ENCODE measurements at places on chromosomes 1 and 21.

DNA sequence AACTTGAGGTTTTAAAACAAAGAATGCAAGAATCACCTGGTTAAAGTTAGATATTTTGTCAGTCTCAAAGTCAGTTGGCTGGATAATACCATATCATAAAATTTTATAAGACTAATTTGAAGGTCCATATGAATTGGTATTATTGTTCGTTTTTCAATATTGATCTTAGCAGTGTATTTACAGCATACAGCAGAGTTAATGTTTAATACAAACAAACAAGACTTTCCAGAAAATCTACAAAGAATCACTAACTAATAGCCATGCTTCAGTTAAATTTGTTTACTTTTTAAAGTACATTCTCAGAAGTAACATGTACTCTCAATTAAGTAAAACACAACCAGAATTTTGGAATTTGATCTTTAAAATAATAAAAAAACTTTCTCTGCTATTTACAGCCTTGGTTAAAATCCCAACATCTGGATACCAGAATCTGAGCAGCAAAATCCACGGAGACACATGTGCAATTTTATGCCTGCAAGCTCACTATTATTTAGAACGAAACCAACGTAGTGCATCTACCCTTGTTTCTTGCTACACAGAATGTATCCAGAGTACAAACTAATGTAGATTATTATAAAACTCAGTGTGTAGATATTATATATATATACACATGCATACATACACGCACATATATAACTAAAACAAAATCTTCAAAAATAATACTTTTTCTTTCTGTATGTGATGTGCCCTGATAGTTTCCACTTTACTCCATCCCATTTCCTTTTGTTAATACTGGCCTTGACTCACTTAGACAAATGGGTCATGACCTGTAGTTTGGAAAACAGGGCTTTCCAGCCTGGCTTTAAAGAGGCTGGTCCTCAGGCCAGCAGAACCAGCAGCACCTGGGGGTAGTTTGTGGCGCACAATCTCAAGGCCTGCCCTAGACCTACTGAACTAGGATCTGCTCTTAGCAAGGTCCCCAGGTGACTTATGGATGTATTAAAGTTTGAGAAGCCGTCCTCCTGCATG, 63.6 kb upstream of the ERG start:
- DNase-seq, result no peak

- peak; percentile 70 for DNase-seq
These were observed 9.1 kb upstream of the IRF2BP2 start for GRCh38 chr1:234619071-234619480.

- DNase-seq, result peak; percentile 72
These were observed 992 bp upstream of the USP48 start for GRCh38 chr1:21783679-21784603.

DNA sequence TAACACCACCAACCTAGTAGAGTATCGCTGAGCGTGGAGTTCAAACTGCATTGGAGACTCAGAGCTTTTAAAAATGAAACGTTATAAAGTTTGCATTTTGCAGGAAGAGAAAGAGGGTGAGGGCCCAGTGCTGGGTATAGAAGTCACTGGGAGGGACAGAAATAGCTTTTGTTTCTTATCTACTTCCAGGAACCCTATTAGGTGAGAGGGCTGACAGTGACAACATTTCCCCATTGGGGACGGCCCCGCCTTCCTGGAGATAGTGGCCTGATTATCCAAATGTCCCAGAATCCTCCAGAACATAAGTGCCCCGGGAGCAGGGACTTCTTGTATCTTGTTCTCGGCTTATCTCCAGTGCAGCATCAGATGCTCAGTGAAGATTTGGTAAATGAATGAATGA, 574.9 kb downstream of the PTPRU start:
- no peak for DNase-seq

- DNase-seq, result peak; percentile 83
These were observed 85.7 kb downstream of the NENF start for GRCh38 chr1:212518188-212519054.

GRCh38 chr1:24195874-24196273, 8.8 kb upstream of the IFNLR1 start:
- no peak for DNase-seq

DNA sequence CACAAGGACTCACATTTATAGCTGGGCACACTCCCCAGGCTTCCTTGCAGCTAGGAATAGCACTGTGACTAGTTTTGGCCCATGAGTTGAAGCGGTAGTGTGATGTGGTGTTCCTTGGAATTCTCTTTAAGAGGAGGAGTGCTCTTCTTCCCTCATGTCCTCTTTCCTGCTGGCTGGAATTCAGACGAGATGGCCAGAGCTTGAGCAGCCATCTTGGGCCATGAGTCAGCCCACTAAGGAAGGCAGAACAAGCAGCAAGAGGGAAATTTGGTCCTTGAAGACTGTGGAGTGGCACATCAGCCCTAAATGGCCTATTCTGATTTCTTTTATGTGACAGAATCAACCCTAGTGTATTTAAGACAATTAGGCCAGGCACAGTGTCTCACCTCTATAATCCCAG, 20.0 kb downstream of the HTR6 start:
- no peak for DNase-seq

DNA sequence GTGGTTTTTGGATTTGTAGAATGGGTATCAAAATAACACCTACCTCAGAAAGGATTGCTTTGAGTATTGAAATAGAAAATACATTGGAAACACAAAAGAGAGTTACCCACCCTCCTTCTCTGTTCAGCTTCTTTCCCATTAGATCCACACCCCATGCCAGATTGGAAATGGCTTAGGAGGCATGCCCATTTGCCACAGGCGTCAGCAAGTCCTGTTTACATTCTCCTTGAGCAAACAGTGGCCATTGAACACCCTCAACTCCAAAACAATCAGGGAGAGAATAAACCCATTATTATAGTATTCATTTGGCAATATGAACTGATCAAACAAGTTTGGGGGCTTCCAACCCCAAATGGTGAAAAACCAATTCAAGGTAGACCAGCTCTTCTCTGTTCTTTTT, 2.4 kb downstream of the ELAPOR1 start:
- no peak for DNase-seq

DNA sequence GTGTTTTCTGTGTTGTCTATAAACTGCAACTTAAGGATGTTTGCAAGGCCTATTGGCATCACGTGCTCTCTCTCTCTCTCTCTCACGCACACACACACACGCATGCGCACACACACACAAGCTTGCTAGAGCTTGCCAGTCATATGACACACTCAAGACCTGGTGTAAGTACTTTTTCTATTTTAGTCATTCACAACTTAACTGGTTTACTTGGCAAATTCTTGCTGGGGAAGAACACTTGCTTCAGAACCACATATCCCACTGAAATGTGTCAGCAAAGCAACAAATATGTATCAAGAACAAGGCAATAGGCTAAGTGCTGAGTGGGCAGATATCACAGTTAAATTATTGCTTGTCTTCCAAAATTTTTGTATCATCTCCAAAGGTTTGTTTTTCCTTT, 107.8 kb downstream of the DISC1 start:
- peak; percentile 21 for DNase-seq

- peak; percentile 75 for DNase-seq
These were observed 12.5 kb downstream of the CHML start for GRCh38 chr1:241627453-241628259.

GRCh38 chr1:112807117-112807516, 92.0 kb upstream of the PPM1J start:
- DNase-seq, result no peak

- no peak for DNase-seq
These were observed 43.2 kb upstream of the CD34 start for GRCh38 chr1:207954104-207954503.

DNA sequence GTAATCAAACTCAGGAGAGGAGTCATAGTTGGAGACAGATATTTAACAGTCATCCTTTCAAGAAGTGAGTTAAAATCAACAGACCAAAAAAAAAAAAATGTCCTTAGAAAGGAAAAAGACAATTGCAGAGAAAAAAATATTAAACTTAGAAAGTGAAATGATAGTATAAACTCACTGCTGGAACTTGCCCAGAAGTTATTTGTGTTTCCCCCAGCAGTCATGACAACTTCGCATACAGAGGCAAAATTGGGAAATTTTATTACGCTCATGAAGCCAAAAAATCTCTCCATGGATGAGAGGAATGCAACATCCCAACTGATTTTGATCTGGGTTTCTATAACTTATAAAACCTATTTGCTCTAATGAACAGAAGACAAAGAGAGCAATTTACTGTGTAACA, 198.2 kb downstream of the LRRC7 start:
- DNase-seq, result no peak

DNA sequence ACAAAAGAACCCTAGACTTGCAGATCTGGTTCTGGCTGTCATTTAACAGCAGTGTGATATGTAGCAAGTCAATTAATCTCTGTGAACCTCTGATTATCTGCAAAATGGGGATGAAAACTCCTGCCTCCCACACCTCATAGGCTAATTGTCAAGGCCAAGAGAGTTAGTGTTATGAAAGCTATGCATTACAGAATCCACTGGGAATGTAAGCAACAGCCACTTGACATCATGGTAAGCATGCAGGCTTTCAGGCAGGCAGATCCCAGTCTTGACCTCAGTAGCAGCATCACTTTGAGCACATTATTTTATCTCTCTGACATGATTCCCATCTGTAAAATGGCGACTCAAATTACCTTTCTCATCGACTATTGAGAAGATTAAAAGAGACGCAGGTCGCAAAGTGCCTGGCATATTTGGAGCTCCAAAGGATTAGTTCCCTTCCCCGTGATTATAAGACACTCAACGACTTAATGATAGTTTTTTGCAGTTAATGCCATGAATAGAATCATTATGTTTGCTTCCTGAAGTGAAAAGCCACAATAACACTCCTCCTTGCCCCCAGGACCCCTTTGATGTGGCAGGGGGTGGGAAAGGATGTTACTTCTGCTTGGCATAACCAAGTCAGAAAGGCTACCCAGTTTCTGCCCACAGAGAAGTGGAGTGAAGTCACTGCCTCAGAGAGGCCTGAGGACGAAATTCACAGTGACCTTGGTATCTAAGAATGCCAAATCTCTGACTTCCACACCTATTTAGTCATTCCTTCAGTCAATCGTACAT, 273.0 kb upstream of the NFIA start:
- DNase-seq, result peak; percentile 66

- no peak for DNase-seq
These were observed 44.5 kb downstream of the LRRC53 start for GRCh38 chr1:74467786-74468377.

DNA sequence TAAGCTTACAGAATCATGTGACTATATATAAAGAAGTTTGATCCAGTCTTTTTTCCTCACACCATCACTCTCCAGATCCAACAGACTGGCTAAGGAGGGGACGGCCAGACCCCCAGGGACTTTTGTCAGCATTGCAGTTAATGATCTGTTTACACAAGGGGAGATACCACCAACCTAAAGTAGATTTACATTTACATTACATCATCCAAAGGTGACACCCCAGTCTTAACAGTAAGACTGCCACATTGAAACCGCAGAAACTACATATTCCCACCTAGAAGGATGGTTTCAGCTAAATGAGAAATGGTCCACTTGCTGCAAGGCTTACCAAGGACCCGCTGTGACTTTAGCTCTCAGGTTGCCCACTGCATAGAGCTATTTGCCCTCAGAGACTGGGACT, 3.4 kb downstream of the RCAN1 start:
- DNase-seq, result no peak

DNA sequence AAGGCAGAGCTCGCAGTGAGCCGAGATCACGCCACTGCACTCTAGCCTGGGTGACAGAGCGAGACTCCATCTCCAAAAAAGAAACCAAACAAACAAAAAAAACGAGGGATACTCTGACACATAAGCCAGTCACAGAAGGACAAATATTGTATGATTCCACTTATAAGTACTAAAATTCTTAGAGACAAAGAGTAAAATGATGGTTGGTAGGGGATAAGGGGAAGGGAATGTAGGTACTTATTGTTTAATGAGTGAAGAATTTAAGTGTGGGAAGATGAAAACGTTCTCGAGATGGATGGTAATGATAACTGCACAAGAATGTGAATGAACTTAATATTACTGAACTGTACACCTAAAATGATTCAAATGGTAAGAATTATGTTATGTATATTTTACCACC, 66.7 kb upstream of the GUCA2A start:
- DNase-seq, result peak; percentile 87

DNA sequence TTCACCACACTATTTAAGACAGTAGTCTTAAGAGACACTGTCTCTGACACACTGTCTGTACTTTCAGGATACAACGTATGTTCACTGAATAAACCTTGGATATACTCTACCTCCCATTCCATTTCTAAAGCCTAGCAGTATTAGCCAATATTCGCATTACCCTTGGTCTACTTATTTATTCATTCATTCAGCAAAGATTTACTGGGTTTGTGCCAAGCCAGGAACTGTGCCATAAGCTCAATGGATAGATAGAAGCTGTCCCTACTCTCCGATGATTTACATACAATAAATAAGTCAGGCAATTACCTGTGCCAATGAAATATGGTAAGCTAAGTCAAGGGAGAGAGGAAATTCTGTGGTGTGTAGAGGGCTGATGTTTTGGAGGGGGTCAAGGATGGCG, 195.2 kb upstream of the RAB4A start:
- no peak for DNase-seq

- no peak for DNase-seq
These were observed 28.3 kb downstream of the SLC19A2 start for GRCh38 chr1:169457443-169457842.

GRCh38 chr1:233935297-233935868, 30.9 kb downstream of the SLC35F3 start:
- DNase-seq, result no peak

GRCh38 chr1:154859151-154859785, 10.8 kb downstream of the KCNN3 start:
- no peak for DNase-seq

DNA sequence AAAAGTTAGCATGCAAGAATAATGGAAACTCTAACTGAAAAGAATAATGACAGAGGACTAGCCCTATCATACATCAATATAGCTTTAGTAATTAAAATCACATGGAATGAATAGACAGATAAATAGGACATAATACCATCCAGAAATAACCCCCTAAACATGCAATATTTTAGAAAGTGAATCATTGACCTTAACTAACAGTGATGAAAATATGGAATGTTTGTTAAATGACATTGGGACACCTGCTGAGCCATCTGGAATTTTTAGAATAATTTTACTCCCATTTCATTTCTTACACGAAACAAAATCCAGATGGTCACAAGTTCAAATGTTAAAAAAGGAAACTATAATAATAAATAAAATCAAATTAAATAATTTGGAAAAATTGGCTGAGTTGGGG, 53.1 kb upstream of the FMO3 start:
- DNase-seq, result no peak

GRCh38 chr1:92747735-92748134, 37.2 kb downstream of the EVI5 start:
- no peak for DNase-seq

DNA sequence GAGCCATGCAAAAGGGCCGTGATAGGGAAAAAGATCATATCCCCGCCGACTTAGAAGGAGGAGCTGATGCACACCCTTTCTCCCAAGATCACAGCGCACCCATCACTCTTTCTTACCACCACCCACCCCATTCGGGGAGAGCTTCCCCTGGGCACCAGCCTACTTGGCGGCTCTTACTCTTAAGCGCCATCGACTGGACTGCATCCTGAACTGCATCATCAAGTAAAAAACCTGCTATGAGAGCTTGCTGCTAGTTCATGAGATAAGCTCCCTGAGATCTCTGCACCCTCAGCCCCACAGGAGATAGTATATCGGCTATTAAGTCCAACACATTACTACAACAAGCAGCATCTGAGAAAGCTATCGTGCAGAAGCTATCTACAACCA, 125.1 kb downstream of the BARHL2 start:
- no peak for DNase-seq

All from astrocyte (in vitro differentiated cells and primary cell).